ENCODE measurements at places on chromosomes 5 and 9.

GRCh38 chr9:133237035-133237731, 28.1 kb upstream of the OBP2B start:
- DNase-seq: peak; percentile 13

DNA sequence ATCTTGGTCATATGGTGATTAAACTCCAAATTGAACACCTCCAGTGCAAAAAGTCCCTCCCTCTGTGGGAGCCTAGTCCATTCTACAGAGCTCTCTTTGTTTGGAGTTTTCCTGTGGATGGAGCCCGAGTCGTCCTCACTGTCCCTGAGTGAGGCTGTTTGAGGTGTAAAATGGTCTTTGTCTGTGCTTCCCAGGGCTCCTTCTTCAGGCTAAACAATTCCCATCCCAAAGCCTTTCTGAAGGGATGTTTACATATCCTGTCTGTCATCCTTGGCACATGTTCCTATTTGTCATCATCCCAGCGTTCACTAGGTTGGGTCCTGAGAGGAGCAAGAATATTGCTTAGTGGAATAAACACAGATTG, 68.9 kb downstream of the COL27A1 start:
- peak; percentile 78 for DNase-seq

DNA sequence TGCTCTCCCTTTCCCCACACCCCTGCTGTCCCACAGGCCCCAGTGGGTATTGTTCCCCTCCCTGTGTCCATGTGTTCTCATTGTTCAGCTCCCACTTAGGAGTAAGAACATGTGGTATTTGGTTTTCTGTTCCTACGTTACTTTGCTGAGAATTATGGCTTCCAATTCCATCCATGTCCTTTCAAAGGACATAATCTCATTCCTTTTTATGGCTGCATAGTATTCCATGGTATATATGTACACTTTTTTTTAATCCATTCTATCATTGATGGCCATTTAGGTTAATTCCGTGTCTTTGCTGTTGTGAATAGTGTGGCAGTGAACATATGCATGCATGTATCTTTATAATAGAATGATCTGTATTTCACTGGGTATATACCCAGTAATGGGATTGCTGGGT, 25.6 kb downstream of the FER start:
- DNase-seq: no peak

- DNase-seq: no peak
Measured at GRCh38 chr5:170571875-170572852, 68.3 kb downstream of the KCNIP1 start.

All from H7 (cell line).